HCEC 1CT (cell line): ENCODE measurements at places on chromosomes 7 and 10.

DNA sequence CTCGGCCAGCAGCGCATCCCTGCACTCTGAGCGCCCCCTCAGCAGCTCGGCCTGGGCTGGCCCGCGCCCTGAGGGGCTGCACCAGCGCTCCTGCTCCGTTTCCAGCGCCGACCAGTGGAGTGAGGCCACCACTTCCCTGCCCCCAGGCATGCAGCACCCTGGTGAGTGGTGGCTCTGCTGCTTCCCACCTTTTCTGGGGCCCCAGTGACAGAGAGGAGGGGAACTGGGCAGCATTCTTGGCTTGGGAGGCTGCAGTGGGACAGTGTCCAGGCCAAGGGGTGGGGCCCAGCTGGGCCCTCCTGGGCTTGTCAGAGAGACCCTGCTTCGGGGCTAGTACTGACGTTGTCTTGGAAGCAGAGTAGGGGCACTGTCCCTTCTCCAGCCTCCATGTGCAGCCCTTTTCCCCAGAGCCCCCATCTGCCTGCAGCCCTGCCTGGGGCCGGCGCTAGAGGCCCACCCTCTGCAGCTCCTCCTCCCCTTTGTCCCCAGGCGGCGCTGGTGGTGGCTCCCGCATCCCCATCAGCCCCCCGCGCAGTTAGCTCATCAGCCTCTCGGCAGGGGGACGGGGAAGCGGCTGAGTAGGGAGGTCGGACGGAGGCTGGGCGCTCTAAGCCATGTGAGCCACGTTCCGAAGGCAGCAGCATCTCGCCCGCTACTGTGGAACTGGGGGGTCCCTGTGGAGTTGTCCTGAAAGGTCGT, 29.2 kb downstream of the GBX1 start:
- DNase-seq, result no peak

DNA sequence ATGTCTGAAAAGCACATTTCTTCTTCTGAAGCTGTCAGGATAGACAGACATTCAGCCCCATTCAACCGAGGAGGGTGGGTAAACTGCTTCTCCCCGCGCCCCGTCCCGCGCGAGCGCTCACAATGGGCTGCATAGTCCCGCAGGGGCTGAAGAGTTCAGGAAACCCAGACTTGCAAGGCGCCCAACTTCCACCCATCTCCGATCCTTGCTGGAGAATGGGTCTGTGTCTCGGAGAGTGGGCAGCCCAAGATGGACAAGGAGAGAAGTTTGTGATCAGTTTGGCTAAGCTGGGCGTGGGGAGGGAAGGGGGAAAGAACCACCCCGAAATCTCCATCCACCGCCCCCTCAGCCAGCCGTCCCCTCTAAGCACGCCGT, 686 bp downstream of the AASS start:
- DNase-seq, result no peak

DNA sequence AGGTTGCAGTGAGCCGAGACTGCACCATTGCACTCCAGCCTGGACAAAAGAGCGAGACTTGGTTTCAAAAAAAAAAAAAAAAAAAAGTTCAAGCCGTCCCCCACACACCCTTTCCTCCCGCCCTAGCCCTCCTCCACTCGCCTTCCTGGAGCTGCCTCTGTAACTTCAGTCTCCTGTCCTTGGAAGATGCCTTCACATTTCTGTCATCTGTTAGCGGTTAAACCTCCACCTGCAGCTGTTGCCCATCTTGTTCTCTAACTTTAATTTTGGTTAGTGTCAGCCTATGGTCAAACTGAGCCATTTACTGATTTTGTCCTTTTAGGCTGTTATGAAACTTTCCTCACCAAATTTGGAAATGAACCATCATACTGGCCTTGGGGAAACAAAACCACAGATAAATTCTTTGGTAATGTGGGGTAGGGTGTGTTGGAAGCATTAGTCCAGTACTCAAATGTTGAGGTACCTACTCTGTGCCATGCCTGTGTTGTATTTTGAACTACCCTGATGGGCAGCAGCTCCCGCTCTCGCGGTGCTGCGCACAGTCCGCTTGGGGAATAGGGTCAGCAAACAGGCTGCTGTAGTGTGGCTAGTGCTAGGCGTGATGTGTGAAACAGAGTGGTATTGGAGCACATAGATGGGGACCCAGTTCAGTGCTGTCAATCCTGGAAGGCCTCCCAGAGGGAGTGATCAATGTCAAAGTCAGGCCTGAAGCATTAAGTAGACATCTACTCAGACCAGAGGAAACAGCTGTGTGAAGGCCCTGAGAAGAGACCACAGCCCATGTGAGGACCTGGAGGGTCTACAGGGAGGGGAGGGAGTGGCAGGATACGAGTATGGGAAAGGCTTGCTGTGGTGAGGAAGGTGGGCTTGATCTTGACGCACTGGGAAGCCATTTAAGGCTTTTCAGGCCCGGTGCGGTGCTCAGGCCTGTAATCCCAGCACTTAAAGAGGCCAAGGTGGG, 26.9 kb downstream of the SFXN4 start:
- no peak for DNase-seq

DNA sequence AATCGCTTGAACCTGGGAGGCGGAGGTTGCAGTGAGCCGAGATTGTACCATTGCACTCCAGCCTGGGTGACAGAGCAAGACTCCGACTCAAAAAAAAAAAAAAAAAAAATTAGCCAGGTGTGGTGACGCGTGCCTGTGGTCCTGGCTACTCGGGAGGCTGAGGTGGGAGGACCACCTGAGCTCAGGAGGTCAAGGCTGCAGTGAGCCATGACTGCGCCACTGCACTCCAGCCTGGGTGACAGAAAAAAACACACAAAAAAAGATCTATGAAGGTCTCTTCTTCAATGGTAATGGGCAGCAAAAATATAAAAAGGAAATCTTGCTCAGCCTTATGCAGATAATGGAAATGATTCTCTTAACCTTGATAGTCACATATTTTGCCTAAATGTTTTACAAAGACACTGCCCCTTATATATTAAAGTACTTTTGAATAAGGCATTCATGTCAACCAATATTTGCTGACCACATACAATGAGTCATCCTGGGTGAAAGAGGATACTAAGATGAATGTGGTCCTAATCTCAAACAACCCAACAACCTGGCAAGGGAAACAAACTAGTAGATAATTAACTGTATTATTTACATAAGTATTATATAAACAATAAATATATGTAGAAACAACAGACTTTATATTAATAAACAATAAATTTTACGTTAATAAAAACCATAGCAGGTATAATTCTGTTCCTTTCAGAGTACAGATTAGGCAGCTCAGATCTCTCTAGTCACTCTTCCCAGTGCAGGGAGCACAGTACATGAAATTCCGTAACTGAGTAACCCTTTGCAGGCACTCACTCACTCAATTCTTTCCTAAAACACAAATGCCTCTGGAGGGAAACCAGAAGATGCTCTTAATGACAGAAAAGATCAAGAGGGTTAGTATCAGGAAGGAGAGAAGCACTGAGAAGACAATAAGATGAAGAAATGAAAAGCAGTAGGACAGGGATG, 8.1 kb downstream of the TOMM7 start:
- peak; percentile 53 for DNase-seq

DNA sequence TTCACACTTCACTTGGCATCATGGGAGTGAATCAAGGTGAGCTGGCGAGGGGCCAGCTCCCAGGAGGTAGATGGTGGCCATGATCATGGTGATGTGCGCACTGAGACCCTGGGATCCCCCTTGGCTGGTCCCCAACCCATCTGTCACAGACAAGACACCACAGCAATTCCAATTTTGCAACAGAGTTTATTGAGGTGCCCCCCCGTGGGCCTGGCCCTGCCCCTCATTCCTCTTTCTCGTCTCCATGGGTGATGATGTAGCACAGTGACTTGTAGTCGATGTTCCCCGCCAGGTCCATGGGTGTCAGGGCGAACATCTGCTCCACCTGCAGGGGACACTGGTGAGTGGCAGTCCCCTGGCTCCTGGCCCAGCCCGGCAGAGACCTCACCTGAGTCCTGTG, 2.4 kb downstream of the MYL7 start:
- no peak for DNase-seq

- no peak for DNase-seq
Measured at GRCh38 chr7:155169498-155170065, 99.5 kb downstream of the HTR5A start.

- DNase-seq, result no peak
Measured at GRCh38 chr10:636769-637168, 52.7 kb downstream of the DIP2C start.

DNA sequence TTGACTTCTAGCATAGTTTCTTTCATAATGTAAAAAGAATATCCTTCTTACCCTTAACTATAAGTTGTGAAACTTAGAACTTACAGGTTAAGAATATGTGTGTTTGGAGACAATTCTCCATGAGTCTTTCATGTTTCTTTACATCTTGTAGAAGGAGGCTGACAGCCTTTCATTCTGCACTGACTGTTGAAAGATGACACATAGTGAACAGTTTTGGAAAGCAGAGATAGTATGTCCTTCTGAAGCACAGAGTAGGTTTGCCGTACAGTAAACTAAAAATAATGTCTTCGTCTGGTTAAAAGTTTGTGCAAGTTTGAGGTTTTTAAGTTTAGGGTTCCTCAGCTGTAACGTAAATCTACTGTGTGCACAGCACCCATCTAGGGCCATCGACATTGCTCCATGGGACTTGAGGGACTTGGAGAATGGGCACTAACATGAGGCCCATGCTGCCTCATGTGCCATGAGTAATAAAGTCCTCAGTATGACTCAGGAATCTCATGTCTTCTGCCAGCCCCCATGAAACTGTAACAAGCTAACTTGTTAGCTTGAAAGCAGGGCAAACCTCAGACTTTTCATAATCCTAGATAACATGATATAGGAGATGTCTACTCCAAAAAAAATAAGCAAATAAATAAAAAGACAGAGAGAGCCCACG, 24.5 kb upstream of the ELAPOR2 start:
- no peak for DNase-seq

- peak; percentile 86 for DNase-seq
Measured at GRCh38 chr7:92665926-92666325, 75.7 kb upstream of the FAM133B start.

GRCh38 chr7:13911909-13912308, 77.6 kb downstream of the ETV1 start:
- no peak for DNase-seq

- DNase-seq, result no peak
Measured at GRCh38 chr10:34567659-34568253, 247.3 kb downstream of the PARD3 start.

DNA sequence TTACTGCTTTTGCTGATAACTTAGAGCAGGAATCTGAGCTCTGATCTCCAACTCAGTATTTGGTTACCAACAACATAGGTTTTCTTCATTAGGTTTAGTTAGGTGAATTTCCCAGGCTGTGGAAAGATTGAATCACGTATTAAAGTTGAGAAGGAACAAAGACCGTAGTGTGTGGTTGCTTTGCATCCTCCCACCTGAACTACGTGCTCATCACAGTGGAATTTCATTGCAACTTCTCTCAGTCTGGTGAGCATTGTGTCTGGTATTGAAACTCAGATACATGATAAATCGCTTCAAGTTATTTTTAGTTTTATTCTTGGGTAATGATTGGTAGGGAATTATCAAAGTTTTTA, 139.4 kb upstream of the AKR1E2 start:
- peak; percentile 22 for DNase-seq

GRCh38 chr10:132802694-132803320, 16.9 kb upstream of the NKX6-2 start:
- no peak for DNase-seq

GRCh38 chr10:88259381-88259780, 323.7 kb downstream of the RNLS start:
- no peak for DNase-seq

DNA sequence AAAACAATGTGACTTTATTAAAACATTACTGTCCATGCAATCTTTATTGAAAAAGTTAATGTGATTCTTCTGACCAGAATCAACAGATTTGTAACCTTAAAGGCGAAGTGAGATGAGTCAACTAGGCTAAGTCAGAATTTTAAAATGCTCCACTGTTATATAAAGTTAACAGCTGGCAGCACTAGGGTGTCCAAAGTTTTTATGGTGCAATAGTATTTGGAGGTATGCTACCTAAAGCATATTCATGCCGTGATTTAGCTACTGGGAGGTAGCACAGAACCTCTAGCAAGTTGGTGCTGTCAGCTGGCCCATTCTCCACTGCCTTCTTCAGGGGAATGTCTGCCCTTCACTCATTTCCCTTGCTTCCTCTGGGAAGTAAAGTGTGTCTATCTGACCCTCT, 126.7 kb downstream of the RAPGEF5 start:
- DNase-seq, result no peak

GRCh38 chr10:36759141-36759805, 366.1 kb upstream of the ANKRD30A start:
- DNase-seq, result peak; percentile 95

GRCh38 chr10:30821994-30822692, 192.6 kb upstream of the LYZL2 start:
- no peak for DNase-seq

DNA sequence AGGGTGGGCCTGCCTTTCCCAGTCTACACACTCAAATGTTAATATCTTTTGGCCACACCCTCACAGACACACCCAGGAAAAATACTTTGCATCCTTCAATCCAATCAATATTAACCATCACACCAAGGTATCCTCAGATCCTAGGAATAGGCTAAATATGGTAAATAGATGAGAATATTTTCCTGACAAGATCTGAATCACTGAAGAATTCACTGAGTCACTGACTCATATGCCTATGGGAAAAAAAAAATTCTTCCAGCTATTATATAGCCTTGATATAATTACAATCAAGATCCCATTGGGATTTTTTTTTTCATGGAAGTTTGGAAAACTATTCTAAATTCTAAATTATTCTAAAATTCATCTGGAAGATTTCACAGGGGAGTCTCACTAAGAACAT, 65.8 kb downstream of the INHBA start:
- peak; percentile 73 for DNase-seq

GRCh38 chr7:100088621-100089457, at the start of gene COPS6:
Gene COPS6 (plus strand): TSS chr7:100088969. CDS start chr7:100088991, 22 bp downstream.
- DNase-seq, result peak; percentile 70

DNA sequence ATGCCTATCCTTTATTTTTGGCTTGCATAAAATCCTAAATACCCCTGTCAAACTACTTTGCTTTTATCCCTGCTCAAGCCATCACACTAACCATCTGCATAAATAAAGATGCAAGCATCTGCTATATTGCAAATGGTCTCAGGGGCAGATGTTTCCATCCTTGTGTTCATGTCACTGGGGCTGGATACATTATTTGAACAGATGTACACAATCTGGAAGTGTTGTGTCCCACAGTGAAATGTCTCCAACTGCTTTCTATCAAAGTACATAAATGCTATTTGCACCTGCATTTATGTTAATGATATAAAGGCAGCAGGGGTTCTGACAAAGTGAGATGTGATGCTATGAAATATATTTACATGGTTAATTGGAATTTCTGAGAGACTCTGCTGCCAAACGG, 163.1 kb downstream of the ZNF438 start:
- no peak for DNase-seq

DNA sequence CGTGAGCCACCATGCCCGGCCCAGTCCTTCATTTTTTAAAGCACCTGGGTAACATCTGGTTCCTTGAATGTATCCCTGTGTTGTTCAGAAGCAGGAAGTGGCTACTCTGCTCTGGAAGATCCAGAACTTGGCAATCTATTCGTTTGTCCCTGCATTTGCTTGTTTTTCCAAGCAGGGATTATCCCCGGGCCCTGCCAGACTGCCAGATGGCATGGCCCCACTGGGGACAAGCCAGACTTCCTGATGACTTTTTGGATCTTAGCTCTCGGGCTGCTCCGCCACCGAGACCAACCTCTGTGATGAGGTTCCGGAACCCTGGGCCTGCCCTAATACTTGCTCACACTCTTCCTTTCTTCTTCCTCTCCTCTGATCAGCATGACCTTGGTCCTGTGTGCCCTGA, 496.7 kb downstream of the TYW1 start:
- no peak for DNase-seq
